Activated CD8-positive, alpha-beta memory T cell treated with anti-CD3 and anti-CD28 coated beads, Interleukin-2, amount 50 U/mL, for 48 hours (primary cell): ENCODE measurements at places on chromosomes 6 and 20.

GRCh38 chr20:9166153-9166780 lies 97.4 kb downstream of the PLCB4 start:
- no peak for DNase-seq

DNA sequence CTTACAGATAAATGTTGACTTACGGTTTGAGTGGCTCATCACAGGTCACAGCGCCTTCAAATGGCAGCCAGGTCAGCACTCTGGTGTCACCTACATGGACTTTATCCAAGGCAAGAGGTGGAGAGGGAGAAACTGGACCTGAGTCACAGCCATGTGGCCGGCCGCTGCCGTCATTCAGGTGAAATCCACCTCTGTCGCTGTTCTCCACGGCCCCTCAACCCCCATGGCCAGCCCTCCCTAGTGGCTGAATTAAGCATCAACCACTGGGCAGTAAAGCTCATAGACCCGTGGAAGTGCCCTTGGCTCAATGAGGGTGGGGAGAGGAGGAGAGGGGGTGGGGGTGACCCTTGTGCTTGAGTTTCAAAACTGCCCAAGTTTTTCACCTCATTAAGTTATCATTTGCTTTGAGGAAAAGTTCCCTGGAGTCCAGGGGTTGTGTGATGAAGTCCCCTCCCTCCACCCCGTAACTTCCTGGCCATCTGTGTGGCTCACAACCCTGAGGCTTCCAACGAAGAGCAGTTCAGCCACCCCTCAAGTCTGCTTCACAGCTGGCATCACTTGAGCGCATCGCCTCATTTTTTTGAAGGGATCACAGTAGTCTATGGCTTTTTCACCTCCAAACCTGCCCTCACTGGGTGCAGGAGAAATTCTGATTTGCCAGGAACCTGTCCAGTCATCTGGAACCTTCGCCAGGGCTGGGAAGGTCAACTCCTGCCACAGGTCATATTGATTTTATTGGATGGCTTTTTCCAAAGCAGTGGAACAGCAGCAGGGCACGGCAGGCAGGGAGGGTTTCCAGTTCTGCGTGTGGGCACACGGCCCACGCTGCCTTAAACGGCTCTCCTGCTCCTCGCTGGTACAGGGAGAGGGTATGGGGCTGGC lies 43.5 kb upstream of the APCDD1L start:
- no peak for DNase-seq

- DNase-seq, result no peak
Measured at GRCh38 chr6:2179950-2180349, 65.5 kb downstream of the GMDS start.

DNA sequence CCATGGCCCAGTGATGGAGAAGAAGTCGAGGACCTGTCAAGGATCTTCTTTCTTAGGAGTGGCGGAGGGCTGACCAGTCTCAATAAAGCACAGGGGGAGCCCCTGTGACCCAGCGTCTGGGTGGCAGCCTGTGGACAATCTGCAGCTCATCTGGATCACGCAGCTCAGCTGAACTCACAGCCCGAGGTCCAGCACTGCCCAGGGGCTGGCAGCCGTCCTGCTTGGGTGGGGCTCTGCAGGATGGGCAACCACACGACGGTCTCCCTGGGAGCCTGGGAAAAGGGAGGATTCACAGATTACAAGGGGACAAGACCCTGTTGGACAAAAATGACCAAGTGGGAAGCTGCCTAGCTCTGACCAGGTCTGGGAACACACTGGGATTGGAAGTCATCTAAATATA lies 110.8 kb downstream of the MYLK4 start:
- no peak for DNase-seq

- no peak for DNase-seq
Measured at GRCh38 chr6:122886481-122886880, 97.4 kb downstream of the SMPDL3A start.

- DNase-seq, result no peak
Measured at GRCh38 chr6:16591396-16592222, 169.7 kb downstream of the ATXN1 start.

DNA sequence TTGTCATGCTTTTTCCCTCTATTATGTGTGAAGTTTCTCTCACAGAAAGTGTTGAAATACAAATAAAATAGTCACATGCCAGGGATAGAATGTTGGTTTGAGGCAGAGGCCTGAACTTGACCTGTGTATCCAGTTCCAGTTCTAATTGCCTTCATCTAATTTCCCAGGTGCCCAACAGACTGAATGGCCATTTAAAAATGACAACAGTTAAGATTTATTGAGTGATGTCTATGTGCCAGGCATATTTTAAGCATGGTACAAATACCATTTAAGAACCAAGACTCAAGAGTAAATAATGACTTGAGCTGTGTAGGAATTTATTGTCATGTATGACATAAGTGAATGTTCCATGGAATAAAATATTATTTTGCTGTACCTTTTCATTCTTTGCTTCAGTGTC lies 87.6 kb upstream of the EMILIN3 start:
- no peak for DNase-seq

GRCh38 chr6:32666420-32667300 lies at the start of gene HLA-DQB1:
HLA-DQB1 (minus strand) TSS chr6:32666657; CDS start chr6:32666607, 50 bp downstream.
- peak; percentile 56 for DNase-seq

DNA sequence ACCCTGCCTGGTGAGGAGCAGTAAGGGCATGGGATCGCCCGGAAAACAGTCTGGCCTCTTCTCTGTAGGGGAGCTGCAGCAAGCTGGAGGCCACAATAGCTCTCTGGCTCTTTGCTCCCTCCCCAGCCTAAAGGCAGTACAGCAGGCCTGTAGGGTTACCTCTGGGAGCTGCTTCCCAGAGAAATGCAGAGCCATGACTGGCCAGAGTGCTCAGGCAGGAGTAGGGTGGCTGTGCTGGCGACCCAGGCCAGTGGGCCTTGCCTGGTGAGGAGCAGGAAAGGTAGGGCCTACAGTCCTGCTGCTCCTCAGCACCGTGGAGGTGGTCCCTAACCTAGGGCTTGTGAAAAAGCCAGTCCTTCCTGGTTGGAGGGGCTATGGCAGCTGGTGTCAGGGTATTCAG lies 129.9 kb upstream of the CHD6 start:
- no peak for DNase-seq

DNA sequence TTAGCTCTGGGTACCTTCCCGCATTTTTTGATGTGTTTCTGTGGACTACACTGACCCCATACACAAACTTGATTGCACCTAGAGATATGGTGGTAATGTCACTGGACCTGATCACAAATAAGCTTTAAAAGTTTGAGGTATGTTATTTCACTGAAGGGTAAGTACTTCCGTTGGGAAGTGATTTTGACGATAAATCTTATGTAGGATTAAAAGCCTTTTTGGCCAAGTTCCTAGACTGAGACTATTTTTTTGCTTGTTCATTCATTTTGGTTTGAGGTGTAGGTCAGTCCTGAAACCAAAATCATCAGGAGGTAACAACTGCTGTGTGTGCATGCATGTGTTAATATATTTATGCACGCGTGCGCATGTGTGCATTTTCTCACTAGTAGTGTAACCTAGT lies 336.3 kb downstream of the TFAP2A start:
- no peak for DNase-seq

DNA sequence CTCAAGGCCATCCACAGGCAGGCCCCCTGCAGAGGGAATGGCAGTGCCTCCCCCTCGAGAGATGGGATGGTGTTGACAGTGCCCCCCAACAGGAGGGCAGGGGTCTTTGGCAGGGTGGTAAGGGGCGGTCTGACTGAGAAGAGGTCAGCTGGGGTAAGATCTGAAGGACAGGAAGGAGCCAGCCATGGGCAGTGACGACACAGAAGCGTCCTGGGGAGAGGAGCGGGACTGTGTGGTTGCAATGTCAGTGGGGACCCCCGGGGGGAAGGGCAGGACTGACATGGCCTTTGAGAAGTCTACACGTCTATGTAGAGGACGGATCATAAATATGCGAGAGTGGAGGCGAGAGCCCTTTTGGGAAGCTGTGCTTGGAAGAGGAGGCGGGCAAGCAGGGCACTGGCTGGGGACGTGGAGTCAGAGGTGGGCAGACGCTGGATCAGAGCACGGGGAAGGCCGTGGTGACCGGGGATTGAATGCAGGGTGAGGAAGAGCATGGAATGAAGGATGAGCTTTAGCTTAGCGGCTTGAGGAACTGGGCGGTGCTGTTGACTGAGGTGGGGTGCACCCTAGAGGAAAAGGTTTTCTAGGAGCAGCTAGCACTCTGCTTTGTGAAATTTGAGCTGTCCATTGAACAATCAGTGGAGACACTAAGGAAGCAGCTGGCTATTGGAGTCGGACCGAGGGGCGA lies 82.5 kb upstream of the AGPAT4 start:
- no peak for DNase-seq

GRCh38 chr6:144361016-144361415 lies 75.9 kb downstream of the UTRN start:
- DNase-seq, result no peak

DNA sequence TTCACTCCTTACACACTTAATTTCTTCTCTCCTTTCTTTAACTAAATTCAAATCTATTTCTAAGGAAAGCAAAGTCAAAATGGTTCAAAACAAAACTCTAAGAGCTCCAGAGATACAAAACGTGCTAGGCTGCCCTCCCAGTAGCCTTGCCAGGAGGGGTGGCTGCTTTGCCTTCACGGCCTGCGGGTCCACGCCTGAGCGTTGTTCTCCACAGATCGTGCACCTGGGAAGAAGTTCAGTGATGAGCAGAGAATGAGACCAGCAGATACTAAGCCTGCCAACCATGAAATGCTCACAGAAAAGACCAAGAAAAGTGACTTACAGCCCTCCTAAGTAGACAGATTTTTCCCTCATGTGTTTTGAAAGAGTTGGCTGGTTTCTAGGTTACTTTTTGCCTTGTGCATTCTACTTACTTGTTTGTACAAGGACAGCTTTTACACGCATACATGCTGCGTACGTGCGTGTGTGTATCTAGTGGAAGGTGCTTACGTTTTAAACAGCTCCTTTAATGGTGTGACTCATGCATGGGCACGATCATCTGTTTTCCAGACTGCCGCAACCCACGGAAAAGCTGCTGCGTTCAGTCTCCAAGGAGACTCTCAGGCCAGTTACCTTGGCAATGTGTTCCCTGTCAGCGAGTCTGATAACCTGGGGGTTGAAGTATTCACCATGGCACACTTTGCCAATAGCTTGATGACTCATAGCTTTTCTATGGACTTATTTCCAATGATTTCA lies 32.4 kb upstream of the PBOV1 start:
- DNase-seq, result no peak

GRCh38 chr6:116971959-116972358 lies 94.9 kb downstream of the RFX6 start:
- DNase-seq, result no peak

GRCh38 chr6:24761193-24761835 lies 13.4 kb upstream of the GMNN start:
- no peak for DNase-seq

GRCh38 chr20:54026295-54027064 lies 43.9 kb downstream of the BCAS1 start:
- DNase-seq, result no peak

GRCh38 chr20:57501461-57502335 lies 23.2 kb downstream of the CTCFL start:
- DNase-seq, result no peak

GRCh38 chr6:69696273-69696672 lies 100.5 kb downstream of the LMBRD1 start:
- DNase-seq, result no peak

DNA sequence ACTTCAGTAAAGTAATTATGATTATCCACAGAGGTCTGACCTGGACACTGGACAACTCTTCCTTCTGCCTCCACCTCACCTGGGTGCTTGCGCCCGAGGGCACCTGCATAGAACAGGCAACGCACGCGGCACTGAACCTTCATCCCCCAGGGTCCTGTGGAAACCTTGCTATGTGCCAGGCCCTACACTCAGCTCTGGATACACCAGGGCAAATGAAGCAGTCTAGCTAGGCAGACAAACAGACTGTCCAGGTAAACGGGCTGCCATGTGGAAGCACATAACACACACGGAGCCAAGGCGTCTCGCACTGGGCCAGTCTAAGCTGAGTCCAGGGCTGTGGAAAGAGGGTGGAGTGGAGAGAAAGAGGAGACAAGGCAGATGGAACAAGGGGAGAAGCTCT lies 109.3 kb upstream of the AFDN start:
- no peak for DNase-seq

DNA sequence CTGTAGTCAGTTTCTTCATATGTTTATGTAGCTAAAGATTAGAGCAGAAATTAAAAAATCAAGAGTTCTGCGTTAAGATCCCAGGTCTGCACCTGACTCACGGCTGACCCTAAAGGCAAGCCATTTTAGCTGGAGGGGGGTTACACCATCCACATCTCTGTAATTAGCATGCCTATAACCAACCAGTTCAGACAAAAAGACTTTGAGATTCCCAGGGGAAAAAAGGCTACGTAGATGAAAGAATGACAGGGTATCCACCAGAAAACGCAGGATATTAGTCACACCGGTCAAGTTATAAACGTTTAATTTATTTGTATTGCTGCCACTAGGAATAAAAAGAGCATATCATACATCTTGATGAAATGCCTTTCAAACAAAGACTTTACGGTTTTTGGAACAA lies 299.1 kb downstream of the FOXC1 start:
- no peak for DNase-seq

DNA sequence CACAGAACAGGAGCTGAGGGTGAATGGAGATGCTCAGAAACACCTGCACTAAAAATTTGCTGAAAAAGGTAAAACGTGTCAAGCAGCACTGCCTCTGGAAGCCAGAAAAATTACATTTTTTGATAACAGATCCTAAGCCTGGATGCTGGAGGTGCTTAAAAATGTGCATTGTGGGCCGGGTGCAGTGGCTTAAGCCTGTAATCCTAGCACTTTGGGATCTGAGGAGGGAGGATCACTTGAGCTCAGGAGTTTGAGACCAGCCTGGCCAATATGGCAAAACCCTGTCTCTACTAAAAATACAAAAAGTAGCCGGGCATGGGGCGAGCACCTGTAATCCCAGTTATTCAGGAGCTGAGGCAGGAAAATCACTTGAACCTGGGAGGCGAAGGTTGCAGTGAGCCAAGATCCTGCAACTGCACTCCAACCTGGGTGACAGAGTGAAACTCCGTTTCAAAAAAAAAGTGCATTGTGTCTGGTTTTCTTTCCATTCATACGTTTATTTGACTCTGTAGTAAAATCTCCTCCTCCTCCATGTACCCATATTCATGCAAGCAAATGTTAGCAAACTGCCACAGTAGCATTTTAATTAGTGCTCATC lies 587 bp upstream of the BTN3A1 start:
- no peak for DNase-seq

DNA sequence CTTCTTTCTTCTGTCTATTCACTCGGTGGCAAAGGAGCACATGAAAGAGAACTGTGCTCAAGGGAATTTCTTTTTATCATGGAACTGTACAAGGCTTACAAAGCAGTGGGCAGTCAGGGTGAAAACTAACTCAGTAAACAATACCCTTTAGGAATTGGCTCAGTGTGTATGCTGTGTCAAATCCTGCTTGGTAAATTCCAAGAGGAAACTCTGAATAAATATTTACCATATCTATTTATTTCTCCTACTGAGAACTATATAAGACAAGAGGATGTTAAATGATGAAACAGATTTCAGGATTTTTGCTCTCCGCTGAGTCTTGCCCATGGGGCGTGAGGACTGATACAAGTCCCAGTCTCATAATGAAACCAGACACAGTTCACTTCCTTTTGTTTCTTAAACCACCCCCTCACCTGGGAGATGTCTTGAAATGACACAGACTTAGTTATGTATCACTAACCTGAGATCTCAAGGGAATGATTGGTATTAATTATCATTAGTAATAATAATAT lies 188.8 kb downstream of the BACH2 start:
- no peak for DNase-seq

GRCh38 chr6:152573762-152574161 lies 63.4 kb downstream of the SYNE1 start:
- no peak for DNase-seq

- no peak for DNase-seq
Measured at GRCh38 chr20:41064377-41064776, 35.8 kb downstream of the TOP1 start.
